ENCODE measurements at places on chromosomes 16 and 17.

DNA sequence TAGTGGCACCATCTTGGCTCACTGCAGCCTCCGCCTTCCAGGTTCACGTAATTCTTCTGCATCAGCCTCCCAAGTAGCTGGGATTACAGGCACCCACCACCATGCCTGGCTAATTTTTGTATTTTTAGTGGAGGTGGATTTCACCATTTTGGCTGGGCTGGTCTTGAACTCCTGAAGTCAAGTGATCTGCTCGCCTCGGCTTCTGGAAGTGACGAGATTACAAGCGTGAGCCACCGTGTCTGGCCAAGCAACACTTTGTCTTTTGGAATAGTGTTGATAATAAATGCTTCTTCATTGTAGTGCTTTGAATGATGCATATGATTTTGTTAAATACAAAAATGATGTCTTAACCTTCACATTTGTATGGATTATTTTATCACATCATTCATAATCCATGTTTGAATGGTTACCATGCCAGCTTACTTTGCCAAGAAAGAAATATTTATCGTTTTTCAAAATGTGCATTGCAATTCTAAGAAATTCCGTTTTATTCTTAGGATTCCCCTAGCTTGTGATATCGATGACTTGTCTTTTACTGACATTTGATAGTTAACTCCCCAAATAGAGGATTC is 29.1 kb downstream of the USP10 start:
- no peak for DNase-seq

DNA sequence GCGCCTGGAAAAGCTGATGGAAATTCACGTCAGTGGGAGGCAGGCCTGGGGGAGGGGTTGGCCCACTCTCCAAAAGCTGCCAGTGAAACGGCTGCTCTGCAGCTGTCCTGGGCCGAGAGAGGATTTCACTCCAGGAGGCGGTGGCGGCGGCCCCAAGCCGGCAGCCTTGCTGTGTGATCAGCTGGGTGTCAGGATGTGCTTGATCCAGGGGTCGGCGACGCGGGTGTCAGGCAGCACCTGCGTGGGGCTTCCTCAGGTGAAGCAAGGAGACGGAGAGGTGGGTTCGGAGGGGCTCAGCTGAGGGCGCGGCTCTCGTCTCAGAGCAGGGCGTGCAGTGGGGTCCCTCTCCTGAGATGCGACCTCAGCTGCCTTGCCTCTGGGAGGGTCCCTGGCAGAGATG is 7.0 kb downstream of the CBFA2T3 start:
- DNase-seq: no peak

GRCh38 chr17:81854974-81855774 is 5.2 kb downstream of the P4HB start:
- no peak for DNase-seq

- DNase-seq: no peak
Measured at GRCh38 chr17:50430821-50431618, 5.0 kb downstream of the ACSF2 start.

- DNase-seq: no peak
Measured at GRCh38 chr17:57724026-57724728, 20.9 kb downstream of the CCDC182 start.

- no peak for DNase-seq
Measured at GRCh38 chr16:31877876-31878642, 4.5 kb downstream of the ZNF267 start.

Measured in stimulated activated CD8-positive, alpha-beta memory T cell treated with anti-CD3 and anti-CD28 coated beads, Interleukin-4, amount 100 ng/mL, for 24 hours (primary cell).